Sciatic nerve (tissue), 2 donors: ENCODE measurements at places on chromosomes 2 and 18.

- DNase-seq = no peak
Observed at GRCh38 chr18:67694787-67695186, 178.3 kb upstream of the DSEL start.

GRCh38 chr2:78586316-78586715 is 439.2 kb upstream of the REG3G start:
- DNase-seq = no peak

DNA sequence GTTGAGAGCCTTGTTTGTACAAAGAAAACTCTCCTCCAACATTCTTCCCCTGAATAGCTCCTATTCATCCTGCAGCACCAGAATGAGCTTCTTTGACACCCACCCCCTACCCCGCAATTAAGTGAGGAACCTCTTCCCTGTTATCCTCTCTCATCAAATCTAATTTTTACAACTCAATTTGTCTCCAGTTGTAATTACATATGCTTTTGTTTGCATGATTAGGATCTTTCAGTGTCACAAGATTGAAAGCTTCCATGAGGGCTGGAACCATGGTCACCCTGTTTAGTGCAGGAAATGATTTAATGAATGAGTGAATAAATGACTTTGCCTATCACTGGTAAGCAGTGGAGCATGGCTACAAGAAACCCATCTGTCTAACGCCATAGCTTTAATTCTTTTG is 334.6 kb upstream of the KLHL29 start:
- DNase-seq = no peak

DNA sequence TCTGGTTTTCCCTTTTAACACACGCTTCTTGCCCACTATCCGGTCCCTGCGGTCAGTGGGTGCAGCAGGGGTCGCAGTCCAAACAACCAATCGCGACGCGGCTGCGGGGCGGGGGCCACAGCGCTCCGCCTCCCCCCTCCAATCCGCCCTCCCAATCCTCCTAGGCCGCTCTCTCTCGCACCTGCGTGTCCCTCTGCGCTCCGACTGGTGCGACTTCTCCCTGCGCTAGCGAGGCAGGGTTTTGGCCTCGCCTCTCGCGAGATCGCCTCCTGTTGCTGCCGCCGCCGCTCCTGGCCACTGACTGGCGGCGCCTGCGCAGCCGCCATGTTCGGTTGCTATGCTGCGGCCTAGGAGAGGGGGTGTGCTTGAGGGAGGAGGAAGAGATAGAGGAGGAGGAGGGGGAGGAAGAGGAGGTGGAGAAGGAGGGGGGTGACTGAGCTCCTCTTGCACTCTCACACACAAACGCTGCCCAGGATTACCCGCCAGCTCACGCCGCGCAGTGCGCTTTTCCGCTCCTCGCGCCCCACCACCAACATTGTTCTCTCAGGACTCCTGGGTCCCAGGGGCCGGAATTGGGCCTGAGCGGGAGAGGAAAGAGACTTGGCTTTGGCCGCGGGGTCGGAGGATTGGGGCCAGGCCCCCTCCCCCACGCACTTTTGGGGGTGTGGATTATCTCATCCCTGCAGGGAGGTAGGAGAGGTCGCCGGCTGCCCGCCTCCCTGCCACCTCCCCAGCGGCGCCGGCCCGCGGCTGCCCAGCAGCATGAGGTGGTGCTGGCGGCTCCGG is at the start of gene PTPN4:
PTPN4 (plus strand) TSS at position 472 of the 786 bp plus-strand sequence. CDS start 49,932 bp downstream, outside the sequence.
- peak; percentile 96 for DNase-seq

- no peak for DNase-seq
Observed at GRCh38 chr2:172702451-172702850, 33.2 kb upstream of the RAPGEF4 start.

DNA sequence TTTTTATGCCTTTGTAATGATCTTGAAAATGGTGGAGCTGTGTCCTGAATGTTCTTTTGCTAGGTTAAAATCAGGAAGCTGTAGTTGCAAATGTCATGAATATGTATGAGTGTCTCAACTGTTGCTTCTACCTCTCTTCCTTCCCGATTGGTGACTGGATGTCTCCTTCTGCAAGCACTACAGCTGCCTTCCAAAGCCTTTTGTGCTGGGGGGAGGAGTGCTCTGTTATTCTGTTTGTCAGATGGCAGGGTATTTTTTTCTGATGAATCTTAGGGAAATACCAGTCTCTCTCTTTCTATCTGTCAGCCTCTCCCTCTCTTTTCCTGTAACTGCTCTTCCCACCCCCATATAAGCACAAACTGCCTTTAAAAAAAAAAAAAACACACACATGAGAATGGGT is 1396.3 kb upstream of the CELF4 start:
- DNase-seq = no peak

GRCh38 chr2:206799083-206799482 is 33.7 kb downstream of the FASTKD2 start:
- no peak for DNase-seq

DNA sequence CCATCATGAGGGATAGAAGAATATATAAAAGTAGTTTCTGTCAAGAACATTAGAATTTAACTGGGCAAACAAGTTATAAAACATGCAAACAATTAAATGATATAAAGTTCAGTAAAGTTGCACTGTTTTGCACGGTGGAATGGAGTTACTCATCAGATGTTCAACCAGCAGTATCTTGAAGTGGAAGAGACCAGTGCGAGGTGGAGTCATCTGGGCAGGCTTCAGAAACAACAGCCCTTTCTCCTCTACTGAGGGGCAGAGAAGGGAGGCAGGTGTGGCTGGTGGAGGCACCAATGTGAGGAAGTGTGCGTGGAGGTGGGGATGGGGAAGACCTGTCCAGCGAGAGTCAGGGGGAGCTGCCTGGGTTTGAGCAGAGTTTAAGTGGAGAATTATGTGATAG is 7.5 kb downstream of the EFR3B start:
- DNase-seq = no peak
